Stimulated activated CD4-positive, alpha-beta T cell treated with anti-CD3 and anti-CD28 coated beads, Interleukin-12 subunit alpha, Interleukin-12 subunit beta, amount 100 ng/mL, for 4 hours (primary cell): ENCODE measurements at places on chromosomes 7 and 10.

GRCh38 chr7:127525866-127526480 lies 59.4 kb downstream of the GCC1 start:
- DNase-seq: no peak

DNA sequence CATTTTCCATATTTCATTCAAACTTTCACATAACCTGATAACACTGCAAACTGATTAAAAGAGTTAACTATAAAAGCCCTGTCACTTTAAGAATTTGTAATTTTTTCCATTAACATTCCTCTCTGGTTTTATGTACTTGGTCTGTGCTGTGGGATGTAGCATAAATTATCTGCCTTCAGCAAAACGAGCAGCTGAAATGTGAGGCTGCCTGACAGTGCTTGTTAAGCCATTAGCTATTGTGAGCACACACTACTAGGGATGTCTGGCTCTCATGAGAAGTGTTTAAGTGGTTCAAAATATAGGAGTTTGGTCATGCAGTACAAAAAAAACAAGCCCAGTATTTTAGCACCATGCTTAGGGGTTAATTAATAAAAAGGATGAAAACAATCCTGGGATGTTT lies 63.0 kb downstream of the HOXA1 start:
- no peak for DNase-seq

DNA sequence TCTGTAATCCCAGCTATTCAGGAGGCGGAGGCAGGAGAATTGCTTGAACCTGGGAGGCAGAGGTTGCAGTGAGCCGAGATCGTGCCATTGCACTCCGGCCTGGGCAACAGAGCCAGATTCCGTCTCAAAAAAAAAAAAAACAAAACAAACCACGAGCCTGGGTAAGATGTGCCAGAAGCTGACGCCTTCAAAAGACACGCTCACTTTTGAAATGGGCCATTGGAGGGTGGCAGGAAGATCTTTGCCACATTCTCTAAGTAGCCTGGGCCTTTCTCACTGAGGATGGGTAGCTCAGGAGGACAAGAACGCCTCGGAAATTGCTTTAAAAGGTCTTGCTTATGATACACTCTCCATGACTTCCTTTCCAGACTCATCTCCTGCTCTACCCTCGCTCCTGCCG lies 172.7 kb downstream of the SH3PXD2A start:
- no peak for DNase-seq

DNA sequence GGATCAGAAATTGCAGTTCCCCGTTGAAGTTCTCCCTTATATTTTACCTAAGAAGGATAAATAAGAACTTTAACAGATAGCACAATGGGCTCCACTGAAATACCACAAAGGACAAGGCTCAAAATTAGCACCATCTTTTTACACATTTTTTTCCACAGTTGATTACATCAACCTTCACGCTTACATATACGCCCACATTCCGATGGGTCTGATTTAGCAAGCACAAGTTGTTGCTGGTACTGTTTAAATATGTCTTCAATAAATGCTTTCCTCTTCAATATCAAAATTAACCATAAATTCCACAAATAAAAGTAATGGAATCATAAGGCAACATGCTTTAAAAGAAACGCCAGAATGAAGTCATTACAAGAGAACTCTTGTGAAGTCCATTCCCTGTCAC lies 79.5 kb downstream of the NEBL start:
- DNase-seq: no peak

- no peak for DNase-seq
Observed at GRCh38 chr7:23811540-23811939, 101.5 kb downstream of the STK31 start.

GRCh38 chr7:107939573-107940489 lies 48.8 kb downstream of the DLD start:
- no peak for DNase-seq

- no peak for DNase-seq
Observed at GRCh38 chr7:157791261-157791660, 454.5 kb downstream of the DNAJB6 start.
